ENCODE measurements at places on chromosomes 7 and 10.

DNA sequence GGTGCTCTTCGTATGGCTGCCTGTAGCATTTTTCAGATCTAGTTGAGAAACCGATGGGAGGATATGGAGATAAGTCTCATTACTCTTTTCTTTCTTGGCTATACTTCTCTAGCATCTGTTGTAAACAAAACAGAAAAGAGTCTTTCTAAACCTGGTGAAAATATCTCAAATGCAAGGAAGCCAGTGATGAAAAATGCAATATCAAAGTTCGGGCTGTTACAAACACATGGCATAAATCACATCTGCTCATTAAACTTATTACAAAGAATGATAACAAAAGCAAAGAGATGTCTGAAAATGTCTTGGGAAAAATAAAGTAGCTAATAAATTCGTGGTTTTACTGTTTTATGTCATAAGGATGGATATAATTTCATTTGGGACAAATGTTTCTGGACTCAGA is 71.8 kb upstream of the IGFBP3 start:
- DNase-seq, result no peak
- no peak overlapping the region for H3K4me3 ChIP-seq
- H3K36me3 ChIP-seq, result no peaks in the 10 kb centered on the region
- no peaks in the 10 kb centered on the region for H3K27me3 ChIP-seq
- H3K27ac ChIP-seq, result no peak overlapping the region

DNA sequence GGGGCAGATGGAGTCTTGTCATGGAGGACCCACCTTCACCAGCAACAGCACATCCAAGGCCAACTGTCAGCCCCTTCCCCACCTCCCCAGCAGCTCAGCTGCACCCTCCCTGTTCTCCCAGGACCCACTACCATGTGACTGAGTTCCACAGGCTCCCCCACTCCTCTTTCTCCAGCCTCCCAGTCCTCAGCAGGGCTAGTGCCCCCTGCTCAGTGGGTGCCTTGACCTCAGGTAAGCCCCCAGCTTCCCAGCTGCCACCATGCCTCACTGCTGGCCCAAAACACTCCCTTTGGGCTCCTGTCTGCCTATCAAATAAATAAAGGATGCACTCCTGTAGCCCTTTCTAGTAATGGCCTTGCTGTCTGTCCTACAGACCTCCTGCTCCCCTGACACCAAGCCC is 174.4 kb downstream of the SLIT1 start:
- no peaks in the 10 kb centered on the region for H3K27me3 ChIP-seq
- no peak overlapping the region for H3K4me3 ChIP-seq
- no peak for DNase-seq
- no peaks in the 10 kb centered on the region for H3K36me3 ChIP-seq
- H3K27ac ChIP-seq, result no peak overlapping the region
- no peaks in the 10 kb centered on the region for H3K4me1 ChIP-seq

- H3K27me3 ChIP-seq, result no peaks in the 10 kb centered on the region
- H3K36me3 ChIP-seq, result no peaks in the 10 kb centered on the region
- no peaks in the 10 kb centered on the region for H3K4me1 ChIP-seq
- H3K4me3 ChIP-seq, result no peak overlapping the region
These were observed 88.7 kb upstream of the KCTD7 start for GRCh38 chr7:66539902-66540375.

DNA sequence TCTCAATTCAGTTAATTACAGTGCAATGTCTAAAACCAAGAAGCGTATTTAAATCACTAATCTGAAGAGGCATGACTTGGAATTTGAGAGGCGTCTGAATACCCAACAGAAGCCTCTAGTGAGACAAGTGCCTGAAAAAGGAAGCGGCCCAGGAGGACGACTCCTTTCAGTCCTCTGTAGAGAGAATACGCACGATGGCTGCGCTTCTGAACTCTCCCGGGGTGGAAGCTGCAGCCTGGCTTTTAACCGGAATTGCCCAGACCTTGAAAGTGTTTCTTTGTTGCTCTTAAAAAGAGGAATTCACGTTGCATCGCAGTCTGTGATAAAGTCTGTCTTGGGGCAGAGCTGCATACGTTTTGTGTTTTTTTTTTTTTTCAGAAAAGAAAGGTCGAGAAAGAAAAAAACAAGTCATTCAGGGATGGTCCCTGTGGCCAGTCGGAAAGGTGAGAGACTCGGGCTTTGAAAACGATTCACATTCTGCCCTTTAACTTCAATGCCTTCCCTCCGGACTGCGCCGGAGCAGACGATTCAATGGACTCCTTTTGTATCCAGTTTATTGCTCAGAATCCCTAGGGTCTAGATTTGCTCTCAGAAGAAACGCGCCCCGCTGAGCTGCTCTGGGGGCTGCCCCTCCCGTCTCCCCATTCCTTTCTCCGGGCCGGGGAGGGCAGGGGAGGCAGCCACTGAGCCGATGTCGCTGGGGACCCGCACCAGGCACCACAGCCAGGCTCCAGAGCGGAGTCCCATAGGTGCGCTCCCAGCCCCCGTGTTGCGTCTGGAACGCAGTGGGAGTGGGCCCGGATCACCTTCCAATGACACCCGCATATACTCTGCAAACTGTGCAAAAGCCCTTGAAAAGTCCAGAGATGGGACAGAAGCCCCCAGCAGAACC is 994 bp upstream of the PTF1A start:
- H3K4me3 ChIP-seq, result no peak overlapping the region
- no peak for DNase-seq
- no peaks in the 10 kb centered on the region for H3K36me3 ChIP-seq
- no peaks in the 10 kb centered on the region for H3K27me3 ChIP-seq

GRCh38 chr10:110395350-110396283 is 90.9 kb upstream of the SMNDC1 start:
- peak; percentile 55 for DNase-seq
- H3K4me3 ChIP-seq, result no peak overlapping the region
- no peaks in the 10 kb centered on the region for H3K36me3 ChIP-seq
- H3K4me1 ChIP-seq, result no peaks in the 10 kb centered on the region

DNA sequence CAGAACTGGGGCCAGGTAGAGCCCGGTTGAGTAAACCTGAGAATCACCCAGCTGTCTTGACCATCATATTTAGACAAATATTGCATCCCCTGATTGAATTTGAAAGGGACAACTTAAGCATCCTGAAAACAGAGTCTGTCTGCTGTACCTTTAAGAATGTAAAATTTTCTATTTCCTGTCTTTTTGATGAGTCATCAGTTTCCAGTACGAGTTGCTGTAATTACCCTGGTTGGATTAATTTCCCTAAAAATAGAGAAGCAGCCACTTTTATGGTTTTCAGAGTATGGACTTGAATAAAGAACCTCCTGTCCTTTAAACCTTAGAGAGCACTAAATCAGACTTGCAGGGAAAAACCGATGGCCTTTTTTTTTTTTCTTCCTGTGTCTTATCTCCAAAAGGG is 164.6 kb upstream of the SH2B2 start:
- no peaks in the 10 kb centered on the region for H3K36me3 ChIP-seq
- no peak overlapping the region for H3K27ac ChIP-seq
- H3K27me3 ChIP-seq, result no peaks in the 10 kb centered on the region
- no peak for DNase-seq
- no peaks in the 10 kb centered on the region for H3K4me1 ChIP-seq

DNA sequence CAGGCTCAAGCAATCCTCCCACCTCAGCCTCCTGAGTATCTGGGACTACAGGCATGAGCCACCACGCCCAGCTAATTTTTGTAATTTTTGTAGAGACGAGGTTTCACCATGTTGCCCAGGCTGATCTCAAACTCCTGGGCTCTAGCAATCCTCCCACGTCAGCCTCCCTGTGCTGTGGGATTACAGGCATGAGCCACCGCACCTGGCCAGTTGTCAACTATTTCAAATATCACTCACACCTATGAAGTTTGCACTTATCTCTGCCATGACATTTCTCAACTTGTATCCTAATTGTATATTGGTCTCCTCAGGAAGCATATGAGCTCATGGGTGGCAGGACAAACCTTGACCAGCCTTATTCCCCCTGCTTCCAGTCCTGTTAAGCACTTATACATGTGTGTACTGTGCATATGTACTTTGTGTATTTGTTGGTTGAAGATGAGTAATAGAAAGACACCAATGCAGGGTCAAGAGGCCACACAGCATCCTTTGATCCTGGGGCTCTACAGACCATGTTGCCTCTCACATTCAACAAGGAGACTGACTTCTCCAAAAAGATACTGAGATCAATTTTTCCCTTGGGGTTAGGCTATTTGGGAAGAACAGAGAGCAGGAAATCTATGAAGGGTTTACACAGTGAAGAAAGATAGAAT is 82.2 kb downstream of the SLC16A9 start:
- no peaks in the 10 kb centered on the region for H3K36me3 ChIP-seq
- no peaks in the 10 kb centered on the region for H3K4me1 ChIP-seq
- DNase-seq, result no peak
- no peak overlapping the region for H3K4me3 ChIP-seq
- no peak overlapping the region for H3K27ac ChIP-seq

DNA sequence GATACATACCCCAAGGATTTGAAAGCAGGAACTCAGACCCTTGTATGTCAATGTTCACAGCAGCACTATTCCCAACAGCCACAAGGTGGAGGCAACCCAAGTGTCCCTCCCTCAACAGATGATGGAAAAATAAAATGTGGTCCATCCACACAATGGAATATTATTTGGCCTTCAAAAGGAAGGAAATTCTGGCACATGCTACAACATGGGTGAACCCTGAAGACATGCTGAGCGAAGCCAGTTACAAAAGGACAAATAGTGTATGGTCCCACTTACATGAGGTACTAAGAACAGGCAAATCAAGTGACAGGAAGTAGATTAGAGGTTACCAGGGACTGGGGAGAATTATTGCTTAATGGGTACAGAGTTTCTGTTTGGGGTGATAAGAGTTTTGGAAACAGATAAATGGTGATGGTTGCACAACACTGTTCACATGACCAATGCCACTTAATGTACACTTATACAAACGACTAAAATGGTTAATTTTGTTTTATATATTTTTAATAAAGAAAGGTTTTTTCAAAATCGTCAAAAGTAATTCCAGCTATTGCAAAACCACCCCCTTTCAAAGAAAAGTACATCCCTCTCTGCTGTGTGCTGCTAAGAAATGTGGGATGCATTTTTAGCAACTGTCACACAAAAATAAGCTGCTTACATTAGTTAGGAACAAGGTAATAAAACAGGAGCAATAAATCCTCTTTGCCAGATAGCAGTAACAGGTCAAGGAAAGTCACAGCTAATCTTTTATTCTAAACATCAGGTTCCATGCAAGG is 85.7 kb downstream of the GRB10 start:
- no peaks in the 10 kb centered on the region for H3K27me3 ChIP-seq
- H3K4me1 ChIP-seq, result no peaks in the 10 kb centered on the region
- H3K4me3 ChIP-seq, result no peak overlapping the region
- no peaks in the 10 kb centered on the region for H3K36me3 ChIP-seq

DNA sequence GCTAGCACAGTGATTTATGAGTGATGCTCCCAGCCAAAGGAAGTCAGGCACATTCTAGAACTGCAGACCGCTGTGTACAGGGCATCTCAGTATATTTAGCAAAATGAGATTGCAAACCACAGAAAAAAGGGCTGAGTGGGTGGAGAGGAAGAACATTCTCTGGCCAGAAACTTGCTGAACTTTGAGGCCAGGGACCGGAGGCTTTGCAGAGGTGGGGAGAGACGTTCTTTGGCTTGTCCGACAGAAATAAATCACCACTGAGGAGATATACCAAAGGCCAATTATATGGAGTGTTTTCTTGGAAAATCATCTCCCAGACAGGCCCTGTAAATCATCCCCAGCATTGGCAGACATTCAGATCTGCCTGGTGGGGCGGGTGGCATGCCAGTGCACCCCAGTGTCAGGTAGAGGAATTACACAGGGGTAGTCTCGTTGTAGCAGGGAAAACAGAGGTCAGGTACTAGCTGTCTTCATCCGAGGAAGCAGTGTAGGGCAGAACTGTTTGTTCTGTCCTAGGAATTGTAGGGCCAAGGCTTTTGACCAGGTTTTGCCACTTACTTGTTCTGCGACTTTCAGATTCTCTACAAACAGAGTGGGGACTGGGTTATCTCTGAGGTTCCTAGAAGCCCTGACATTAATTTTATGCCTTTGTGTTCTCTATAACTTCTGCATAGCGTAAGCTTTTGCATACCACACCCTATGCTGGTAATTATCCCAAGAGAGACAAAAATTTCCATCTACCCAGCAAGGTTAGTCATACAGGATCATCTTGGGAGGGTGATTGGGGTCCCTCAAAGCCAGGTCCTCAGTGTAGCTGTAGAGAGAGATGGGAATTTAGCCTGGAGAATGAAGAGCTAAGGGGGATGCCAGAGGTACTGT is 655.6 kb downstream of the LRMDA start:
- H3K4me1 ChIP-seq, result no peaks in the 10 kb centered on the region
- no peak for DNase-seq
- H3K4me3 ChIP-seq, result no peak overlapping the region
- no peaks in the 10 kb centered on the region for H3K36me3 ChIP-seq

- H3K27ac ChIP-seq, result no peak overlapping the region
- H3K36me3 ChIP-seq, result no peaks in the 10 kb centered on the region
- no peak for DNase-seq
- H3K4me1 ChIP-seq, result no peaks in the 10 kb centered on the region
- no peaks in the 10 kb centered on the region for H3K27me3 ChIP-seq
These were observed 65.8 kb downstream of the POU6F2 start for GRCh38 chr7:39043531-39043930.

DNA sequence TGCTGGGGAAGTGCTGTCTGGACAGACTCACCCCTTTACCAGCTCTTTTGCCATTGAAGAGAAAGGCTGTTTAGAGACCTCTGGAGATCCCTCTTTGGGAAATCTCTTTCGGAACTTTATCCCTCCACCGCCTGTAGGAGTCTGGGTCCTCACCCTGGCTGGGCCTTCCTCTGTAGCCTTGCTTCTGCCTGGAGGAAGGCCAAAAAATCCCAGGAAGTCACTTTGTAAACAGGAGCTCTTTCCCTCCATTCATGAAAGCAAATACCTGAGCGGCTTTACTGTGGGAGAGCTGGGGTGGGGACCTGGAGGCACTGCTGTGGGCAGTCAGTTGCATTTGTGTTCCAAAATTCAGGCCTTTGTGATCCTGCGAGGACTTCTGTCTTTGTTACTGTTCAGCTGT is 126.2 kb downstream of the KLF6 start:
- no peak overlapping the region for H3K4me3 ChIP-seq
- no peaks in the 10 kb centered on the region for H3K4me1 ChIP-seq
- no peak for DNase-seq
- no peak overlapping the region for H3K27ac ChIP-seq

- no peak overlapping the region for H3K4me3 ChIP-seq
- no peak overlapping the region for H3K27ac ChIP-seq
- H3K4me1 ChIP-seq, result no peaks in the 10 kb centered on the region
- no peaks in the 10 kb centered on the region for H3K36me3 ChIP-seq
These were observed 10.3 kb downstream of the TYW1 start for GRCh38 chr7:67006965-67007364.

All from naive thymus-derived CD4-positive, alpha-beta T cell (primary cell).